ENCODE measurements at places on chromosomes 1 and 21.

DNA sequence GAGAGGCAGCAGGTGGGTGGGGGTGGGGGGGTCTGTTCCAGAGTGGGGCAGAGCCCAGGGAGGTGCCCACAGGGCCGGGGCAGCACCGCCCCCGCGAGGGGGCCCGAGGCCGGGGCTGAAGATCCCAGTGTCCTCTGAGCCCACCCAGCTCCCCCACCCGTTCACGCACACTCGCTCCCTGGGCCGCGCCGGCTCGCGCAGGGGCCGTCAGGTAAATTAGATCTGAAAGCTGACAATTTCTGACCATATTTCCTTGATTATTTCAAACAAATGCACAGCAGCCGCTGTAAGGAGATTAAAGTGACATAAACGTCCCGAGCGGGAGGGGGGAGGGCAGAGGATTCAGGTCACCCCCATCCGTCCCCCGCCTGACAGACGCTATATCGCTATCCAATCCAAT lies 118.0 kb downstream of the CASZ1 start:
- no peak for DNase-seq

DNA sequence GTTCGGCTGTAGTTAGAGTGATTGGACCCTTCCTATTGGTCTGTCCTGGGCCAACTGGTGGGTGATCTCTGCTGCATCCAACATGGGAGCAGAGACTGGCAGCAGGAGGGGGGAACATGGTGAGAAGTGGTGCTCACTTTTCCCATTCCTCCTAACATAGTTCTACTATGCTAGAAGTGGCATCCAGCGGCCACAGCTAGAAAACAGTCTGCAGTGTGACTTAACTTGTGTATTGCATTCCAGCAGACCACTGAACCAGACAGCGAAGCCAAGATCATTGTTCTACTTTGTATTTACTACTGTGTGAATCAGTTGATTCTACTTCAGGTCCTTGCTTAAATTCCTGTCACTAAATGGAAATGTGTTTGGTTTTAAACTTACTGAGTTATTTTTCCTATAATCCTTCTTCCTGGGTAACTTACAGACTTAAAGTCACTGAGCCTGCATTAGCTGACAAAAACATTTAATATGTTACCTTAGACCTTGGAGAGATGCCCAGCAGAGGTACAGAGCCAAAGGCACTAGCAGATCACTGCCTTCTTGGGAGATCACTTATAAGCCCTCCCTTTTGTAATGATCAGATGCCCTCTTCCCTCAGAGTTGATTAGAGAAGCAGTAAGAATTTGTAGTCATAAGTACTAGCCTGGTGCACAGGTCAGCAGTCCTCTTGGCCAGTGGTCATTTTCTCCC lies 8.2 kb downstream of the FABP3 start:
- no peak for DNase-seq

DNA sequence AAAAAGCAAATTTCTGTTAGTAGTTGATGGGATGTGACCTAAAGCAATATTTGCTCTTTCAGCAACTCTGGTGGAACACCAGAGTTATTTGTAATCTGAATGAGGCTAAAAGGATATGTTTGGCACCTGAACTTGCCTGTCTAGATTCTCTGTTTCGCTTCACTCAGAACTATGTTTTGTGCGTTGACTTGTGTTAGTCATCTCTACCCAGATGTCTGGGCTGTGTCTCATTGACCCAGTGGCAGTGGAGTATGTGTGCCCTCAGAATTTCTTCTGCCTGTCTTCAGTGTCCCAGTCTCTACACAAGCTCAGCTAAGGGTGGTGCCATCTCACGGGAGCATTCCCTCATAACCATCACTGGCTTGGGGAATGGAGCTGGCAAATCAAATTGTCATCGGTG lies 13.9 kb downstream of the KCNK1 start:
- DNase-seq = no peak

GRCh38 chr1:97608272-97608671 lies 312.6 kb downstream of the DPYD start:
- no peak for DNase-seq

GRCh38 chr1:8625981-8626898 lies 191.2 kb downstream of the RERE start:
- DNase-seq = no peak

- DNase-seq = no peak
Observed at GRCh38 chr1:217673387-217673786, 42.2 kb downstream of the SPATA17 start.

- DNase-seq = no peak
Observed at GRCh38 chr1:212608959-212609700, 569 bp downstream of the ATF3 start.

- DNase-seq = no peak
Observed at GRCh38 chr1:7956218-7957032, 5.1 kb upstream of the PARK7 start.

DNA sequence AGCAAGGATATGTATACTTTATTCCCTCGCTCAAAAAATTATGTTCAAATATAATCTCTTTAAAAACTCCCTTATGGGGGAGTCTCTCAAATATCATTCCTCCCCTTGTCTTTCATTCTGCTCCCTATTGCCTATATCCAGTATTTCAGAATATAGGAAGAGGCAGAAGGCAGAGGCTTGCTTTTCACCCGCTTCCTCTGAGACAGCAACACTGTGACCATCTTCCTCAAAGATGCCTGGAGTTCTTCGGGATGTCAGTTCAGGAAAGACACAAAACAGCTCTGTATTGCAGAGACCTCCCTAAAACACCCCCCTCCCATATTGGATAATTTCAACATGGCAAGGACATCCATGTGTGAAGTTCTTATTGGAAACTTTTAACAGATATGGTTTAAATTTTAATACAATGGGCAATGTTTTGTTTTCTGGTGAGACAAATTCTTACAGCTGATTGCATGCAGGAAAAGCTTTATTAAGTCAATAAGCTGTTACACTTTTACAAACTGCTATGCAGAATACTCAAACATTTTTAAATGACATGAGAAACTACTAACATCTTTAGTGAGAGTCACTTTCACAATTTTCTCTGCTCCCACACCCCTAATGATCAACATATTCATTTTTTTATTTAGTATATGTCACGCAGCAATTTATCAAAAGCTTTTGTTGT lies 4.8 kb downstream of the DIRAS3 start:
- DNase-seq = no peak

DNA sequence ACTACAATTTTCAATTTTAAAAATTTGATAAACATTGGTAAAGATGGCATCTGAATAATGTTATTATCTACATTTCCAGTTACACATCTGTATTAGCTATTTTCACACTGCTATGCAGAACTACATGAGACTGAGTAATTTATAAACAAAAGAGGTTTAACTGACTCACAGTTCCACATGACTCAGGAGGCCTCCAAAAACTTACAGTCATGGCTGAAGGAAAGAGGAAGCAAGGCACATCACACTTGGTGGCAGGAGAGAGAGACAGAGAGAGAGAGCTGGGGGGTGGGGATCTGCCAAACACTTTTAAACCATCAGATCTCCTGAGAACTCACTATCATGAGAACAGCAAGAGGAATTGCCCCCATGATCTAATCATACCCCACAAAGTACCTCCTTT lies 850.0 kb downstream of the LTN1 start:
- DNase-seq = no peak

- no peak for DNase-seq
Observed at GRCh38 chr1:158124999-158125398, 55.7 kb upstream of the CD1D start.

- DNase-seq = no peak
Observed at GRCh38 chr1:27931759-27932158, 3.0 kb upstream of the SMPDL3B start.

GRCh38 chr1:40439247-40439646 lies 11.0 kb upstream of the ZFP69B start:
- DNase-seq = no peak

DNA sequence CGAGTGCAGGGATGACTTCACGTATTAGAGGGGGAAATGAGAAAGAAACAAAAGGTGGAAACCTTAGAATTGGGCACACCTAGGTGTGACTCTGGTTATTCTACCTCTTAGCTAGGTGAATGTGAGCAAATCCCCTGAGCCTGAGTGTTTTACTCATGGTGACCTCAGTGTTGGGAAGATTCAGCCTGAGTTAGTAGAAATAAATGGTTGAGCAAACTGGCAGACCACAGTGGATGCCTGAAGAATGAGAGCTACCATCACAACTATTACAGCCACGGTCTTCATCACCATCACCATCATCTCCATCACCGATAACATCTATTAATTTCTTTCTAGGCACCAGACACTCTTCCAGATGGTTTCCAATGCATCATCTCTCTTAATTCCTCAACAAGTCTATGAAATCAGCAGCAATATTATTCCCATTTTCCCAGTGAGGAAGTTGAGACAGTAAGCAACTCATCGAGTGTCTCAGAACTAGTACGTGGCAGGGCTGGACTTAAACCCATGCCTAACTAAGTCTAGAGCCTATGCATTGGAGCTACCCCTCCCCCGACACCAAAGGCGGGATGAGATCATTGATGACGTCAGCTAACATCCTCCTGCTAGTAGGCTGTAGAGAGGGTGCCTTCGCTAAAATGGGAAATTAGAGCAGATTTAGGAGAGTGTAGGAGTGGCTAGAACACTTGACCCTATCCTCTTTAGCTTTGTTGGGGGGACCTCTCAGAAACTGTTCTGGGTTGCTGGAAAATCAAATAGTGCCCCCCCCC lies 7.9 kb upstream of the KAZN start:
- no peak for DNase-seq

DNA sequence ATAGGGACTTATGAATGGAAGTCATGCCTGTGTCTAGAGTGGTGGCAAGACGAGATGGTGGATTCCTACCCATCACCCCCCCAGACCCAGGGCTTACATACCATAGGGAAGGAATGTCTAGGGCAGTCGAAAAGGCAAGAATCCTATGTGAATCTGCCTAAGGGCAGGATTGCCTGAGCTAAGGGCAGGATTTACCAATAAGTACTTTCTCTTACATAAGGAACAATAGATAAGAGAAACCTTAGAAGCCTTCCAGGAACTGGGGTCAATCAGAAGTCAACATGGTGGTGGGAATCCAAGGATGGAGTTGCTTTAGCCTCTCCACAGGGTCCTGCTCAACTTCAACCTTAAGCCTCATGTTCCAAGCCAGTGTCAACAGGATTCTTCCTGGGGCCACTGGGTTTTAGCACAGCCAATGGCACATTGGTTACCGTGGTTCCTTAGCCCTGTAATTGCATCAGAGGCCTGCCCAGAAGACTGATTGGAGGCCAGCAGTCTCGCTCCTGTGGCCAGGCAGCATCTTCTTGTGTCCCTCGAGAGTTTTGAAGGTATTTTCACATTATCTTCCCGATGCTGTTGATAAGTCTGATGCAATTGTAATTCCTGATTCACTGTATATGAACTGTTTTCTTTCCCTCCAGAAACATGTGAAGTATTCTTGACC lies 20.7 kb downstream of the BACE2 start:
- DNase-seq = no peak

DNA sequence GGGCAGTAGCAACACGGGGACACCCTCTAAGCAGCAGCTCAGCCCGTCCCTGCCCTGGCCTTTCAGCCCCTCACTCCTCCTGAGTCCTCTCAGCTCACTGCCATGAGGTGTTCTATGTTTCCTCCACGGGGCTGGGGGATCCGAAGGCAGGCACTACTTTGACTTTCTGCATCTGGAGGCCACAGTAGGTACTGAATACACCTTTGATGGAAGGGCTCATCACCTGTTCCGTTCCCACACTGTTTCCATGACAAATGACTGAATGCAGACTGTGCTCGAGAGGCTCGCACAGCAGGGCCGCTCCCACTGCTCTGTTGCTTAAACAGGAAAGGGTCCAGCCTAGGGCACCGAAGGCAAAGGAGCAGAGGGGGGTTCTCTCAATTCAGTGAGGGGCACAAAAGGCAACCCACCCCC lies 77.6 kb upstream of the DNAH14 start:
- DNase-seq = no peak

GRCh38 chr21:37266515-37267221 lies 466 bp downstream of the VPS26C start:
- DNase-seq = no peak

GRCh38 chr1:58158506-58159433 lies 387.8 kb downstream of the OMA1 start:
- DNase-seq = no peak

DNA sequence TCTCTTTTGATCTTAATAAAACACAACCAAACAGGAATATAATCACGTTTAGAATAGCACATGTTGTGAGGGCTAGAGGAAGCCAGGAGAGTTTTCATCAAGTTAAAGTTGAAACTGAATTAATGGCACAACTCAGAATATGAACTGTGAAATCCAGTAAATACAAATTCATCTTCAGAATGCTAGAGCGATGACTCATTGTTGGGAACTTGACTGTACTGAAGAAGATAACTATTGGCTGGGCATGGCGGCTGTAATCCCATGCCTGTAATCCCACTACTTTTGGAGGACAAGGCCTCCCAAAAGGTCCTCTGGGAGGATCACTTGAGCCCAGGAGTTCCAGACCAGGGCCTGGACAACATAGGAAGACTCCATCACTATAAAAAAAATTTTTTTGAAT lies 8.8 kb downstream of the SYF2 start:
- DNase-seq = no peak

DNA sequence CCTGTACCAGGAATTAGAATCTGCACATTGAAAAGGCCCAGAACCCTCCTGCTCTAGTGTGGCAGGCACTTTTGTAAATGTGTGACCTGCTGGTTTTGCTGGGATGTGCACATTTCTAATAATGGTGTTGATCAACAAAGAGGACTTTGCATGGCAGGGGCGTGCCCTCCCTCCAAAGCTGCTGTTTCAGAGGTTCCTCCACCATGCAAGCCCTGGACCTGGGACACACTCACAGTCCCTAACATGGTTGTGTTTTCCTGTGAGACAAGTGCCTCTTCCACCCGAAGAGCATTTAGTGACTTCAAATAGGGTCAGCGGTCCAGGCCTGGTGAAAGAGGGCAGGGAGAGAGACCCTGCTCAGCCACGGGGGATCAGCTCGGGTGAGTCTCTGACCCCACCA lies 28.1 kb downstream of the TENT5C start:
- DNase-seq = no peak

GRCh38 chr1:96473791-96474434 lies 247.7 kb upstream of the PTBP2 start:
- no peak for DNase-seq

GRCh38 chr1:32352239-32352745 lies 10.0 kb downstream of the FAM229A start:
- no peak for DNase-seq

- DNase-seq = no peak
Observed at GRCh38 chr1:232105561-232105960, 479.0 kb downstream of the DISC1 start.

DNA sequence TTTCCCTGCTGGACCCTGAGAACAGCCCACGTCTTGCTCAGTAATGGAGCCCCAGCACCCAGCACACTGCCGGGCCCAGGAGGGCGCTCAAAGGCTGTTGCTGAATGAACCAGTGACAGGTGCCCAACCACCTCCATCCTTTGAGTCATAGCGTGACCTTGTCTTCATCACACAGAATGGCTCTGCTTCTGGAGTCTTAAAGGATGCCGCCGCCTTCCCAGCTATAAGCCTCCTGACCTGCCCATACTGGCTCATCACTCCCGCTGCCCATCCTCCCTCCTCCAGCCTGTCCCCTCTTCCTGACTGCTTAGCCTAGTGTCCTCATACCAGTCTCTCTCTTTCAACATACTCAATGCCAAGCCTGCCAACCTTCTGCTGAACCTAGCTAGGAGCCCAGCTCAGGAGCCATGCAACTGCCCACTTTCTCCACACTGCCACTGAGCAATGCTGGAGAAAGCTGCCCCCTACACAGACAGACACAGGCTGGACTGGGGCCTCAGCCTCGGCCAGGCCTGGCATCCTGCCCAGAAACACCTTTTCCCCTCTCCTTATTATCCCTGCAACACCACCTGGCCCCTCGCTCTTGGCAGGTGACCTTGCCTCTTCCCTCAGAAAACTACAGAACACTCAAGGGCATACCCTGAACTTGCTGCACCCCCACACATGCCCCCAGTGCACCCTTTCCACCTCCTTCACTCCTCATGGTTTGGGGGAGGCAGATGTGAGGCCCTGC lies 14.1 kb downstream of the TTC39A start:
- DNase-seq = no peak
